ENCODE measurements at places on chromosomes 6 and 20.

GRCh38 chr20:63957690-63958441, 1.6 kb upstream of the UCKL1 start:
- H3K4me3 ChIP-seq: peak overlapping the region; percentile 89
- DNase-seq: no peak
- peaks cover 14% of the 10 kb centered on the region for H3K4me1 ChIP-seq
- peak overlapping the region; percentile 74 for H3K27ac ChIP-seq

DNA sequence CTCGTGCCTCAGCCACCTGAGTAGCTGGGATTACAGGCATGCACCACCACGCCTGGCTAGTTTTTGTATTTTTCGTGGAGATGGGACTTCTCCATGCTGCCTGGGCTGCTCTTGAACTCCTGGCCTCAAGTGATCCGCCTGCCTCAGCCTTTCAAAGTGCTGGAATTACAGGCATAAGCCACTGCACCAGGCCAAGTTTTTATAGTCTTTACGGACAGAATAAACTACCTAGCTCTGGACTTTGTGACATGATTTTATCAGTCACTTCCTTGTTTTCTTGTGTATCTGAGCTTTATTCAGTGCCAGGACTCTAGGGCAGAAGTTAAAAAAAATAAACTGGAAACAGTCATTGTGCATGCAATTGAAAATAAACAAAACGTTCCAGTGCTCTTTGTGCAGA, 46.7 kb upstream of the RALGAPA2 start:
- no peak overlapping the region for H3K27ac ChIP-seq
- no peak overlapping the region for H3K4me3 ChIP-seq
- peaks cover 2% of the 10 kb centered on the region for H3K27me3 ChIP-seq
- H3K4me1 ChIP-seq: no peaks in the 10 kb centered on the region
- no peaks in the 10 kb centered on the region for H3K36me3 ChIP-seq

DNA sequence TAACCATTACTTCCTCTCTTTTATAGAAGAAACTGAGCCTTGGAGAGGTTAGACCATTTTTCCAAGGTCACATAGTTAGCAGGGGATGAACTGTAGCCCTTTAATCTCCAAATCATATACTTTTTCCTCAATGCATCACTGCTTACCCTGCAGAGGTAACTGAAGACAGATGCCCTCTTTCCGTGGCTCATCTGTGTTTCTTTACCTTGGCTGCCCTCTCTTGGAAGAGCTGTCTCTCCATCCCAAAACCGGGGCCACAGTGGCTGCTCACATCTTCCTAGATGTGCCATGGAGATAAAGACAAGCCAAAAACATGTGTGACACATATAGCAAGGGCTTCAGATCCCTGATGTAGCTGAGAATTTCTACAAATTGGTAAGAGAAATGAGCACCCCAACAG, 581 bp upstream of the ALDH8A1 start:
- H3K27ac ChIP-seq: no peak overlapping the region
- DNase-seq: no peak
- no peaks in the 10 kb centered on the region for H3K27me3 ChIP-seq
- H3K4me1 ChIP-seq: no peaks in the 10 kb centered on the region

DNA sequence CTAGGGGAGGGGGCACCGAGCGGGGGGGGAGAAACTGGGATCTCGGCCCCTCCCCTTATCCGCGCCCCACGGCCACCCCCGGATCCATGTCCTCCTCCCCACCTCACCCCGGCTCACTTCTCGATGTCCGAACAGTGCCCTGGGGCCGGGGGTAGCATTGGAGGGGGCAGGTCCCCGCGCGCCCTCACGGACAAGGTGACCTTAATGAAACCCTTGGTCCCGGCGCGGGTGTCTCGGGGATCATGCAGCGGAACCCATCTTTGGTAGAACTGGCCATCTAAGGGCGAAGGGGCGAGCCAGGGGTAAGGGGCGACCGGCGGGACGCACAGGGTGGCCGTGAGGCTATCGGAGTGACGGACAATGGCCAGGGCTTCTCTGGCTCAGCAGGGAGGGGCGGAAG, 13.6 kb upstream of the SPAG4 start:
- H3K4me1 ChIP-seq: peaks cover 3% of the 10 kb centered on the region
- no peaks in the 10 kb centered on the region for H3K36me3 ChIP-seq
- peaks cover 69% of the 10 kb centered on the region for H3K27me3 ChIP-seq
- no peak overlapping the region for H3K27ac ChIP-seq

- H3K27me3 ChIP-seq: no peaks in the 10 kb centered on the region
- peaks cover 17% of the 10 kb centered on the region for H3K36me3 ChIP-seq
- peaks cover 9% of the 10 kb centered on the region for H3K4me1 ChIP-seq
- no peak overlapping the region for H3K27ac ChIP-seq
Observed at GRCh38 chr20:61980647-61981583, 84.8 kb downstream of the TAF4 start.
